Stimulated activated CD8-positive, alpha-beta memory T cell treated with anti-CD3 and anti-CD28 coated beads, Interleukin-4, amount 100 ng/mL, for 1 hour (primary cell): ENCODE measurements at places on chromosomes 16 and 17.
A peak's percentile ranks its signal among the peaks of the same experiment; 100 is the strongest.

- no peak for DNase-seq
These were observed 12.9 kb downstream of the AKAP1 start for GRCh38 chr17:57097832-57098421.

- no peak for DNase-seq
These were observed 706 bp downstream of the TEN1 start for GRCh38 chr17:75979705-75980187.

GRCh38 chr16:67846320-67847063 is at the start of gene NUTF2:
TSS of gene NUTF2 (plus strand) at chr16:67846933. CDS start at chr16:67865131, 18,198 bp downstream.
- peak; percentile 87 for DNase-seq

- no peak for DNase-seq
These were observed 163.3 kb downstream of the KCNJ2 start for GRCh38 chr17:70332356-70333210.

DNA sequence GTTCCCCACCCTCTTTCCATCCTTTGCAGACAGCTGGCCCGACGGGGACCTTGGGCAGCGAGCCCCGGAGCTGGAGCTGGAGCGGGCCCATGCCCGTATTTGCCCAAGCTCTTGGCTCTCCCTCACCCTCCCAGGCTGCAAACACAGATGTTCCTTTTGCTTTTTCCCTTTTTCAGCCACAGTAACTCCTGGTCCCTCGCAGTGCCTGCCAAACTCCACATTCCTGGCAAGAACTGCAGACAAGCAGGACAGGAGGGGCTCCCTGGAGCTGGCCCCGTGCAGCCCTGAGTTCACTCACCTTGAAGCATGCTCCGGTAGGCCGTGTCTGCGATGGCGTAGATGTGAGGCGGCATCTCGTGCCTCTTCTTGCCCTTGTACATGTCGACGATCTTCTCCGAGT is 33.9 kb downstream of the MYH11 start:
- no peak for DNase-seq

- no peak for DNase-seq
These were observed 233.1 kb upstream of the FOXF1 start for GRCh38 chr16:86277221-86277620.

GRCh38 chr17:67615736-67616135 is 102.0 kb upstream of the NOL11 start:
- no peak for DNase-seq

GRCh38 chr16:11586378-11586855 is 302 bp downstream of the LITAF start:
- DNase-seq: no peak

DNA sequence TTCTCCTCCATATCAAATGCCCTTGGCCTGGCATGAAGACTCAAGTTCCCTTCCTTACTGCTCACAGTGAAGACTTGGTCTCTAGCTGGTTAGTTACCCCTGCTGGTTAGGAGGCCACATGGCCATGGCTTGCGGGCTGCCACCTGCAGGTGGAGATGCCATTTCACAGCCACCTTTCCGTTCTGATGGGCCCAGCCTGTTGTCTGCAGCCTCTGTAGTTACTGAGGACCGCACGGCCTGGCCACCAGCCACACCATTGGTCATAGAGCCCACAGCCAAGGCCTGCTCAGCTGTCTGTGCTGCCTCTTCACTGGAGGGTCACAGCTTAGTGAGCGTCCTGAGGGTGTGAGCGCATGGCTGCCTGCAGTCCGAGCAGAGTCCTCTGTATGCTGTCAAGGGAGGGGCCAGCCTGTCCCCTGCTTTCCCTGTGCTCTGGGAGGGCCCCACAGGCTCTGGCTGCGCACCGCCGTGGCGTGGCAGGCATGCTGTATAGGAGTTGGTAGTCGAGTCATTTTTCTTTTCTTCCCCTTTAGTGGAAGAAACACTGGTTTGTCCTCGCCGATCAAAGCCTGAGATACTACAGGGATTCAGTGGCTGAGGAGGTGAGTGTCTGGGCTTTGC is 59.2 kb downstream of the PLD6 start:
- no peak for DNase-seq

GRCh38 chr17:65197201-65197600 is 60.0 kb downstream of the RGS9 start:
- no peak for DNase-seq

GRCh38 chr16:88578446-88579313 is 8.5 kb downstream of the ZC3H18 start:
- no peak for DNase-seq

DNA sequence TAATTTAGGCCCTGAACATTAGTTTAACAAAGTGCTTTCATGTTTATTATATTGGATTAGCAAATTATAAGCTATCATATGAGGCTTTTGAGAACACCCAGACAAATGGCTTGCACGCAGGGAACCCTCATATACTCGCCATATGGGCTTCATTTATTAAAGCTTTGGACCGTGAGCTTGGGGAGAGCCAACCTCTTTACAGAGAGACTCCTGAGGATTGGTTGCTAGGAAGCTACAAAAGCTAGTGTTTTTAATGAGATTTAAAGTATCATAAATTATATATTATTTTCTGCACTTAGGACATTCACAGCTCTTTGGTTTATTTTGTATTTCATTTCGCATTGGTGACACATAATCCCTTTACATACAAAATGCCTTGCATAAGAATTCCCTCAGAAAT is 193.8 kb upstream of the TOX3 start:
- no peak for DNase-seq
